Islet precursor cell (in vitro differentiated cells): ENCODE measurements at places on chromosomes 16 and 17.

GRCh38 chr17:10067446-10068143, 130.8 kb downstream of the GAS7 start:
- peak; percentile 75 for DNase-seq

DNA sequence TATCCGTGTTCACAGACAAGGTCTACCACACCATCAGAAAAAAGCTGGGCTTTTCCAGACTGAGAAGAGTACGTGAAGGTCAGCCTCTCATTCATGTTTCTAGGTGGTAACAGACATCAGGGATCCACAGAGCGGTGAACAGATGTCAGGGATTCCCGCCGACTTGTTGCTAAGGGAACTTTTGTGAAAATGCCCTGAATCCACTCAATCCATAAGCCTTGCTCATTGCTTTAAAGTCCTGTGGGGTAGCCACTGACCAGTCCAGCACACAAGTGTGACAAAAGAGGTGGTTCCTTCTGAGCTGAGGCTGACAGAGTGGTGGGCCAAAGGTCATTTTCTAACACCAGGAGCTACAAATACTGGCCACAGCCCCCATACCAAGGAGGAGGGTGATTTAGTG, 5.9 kb downstream of the GAS7 start:
- DNase-seq = no peak

DNA sequence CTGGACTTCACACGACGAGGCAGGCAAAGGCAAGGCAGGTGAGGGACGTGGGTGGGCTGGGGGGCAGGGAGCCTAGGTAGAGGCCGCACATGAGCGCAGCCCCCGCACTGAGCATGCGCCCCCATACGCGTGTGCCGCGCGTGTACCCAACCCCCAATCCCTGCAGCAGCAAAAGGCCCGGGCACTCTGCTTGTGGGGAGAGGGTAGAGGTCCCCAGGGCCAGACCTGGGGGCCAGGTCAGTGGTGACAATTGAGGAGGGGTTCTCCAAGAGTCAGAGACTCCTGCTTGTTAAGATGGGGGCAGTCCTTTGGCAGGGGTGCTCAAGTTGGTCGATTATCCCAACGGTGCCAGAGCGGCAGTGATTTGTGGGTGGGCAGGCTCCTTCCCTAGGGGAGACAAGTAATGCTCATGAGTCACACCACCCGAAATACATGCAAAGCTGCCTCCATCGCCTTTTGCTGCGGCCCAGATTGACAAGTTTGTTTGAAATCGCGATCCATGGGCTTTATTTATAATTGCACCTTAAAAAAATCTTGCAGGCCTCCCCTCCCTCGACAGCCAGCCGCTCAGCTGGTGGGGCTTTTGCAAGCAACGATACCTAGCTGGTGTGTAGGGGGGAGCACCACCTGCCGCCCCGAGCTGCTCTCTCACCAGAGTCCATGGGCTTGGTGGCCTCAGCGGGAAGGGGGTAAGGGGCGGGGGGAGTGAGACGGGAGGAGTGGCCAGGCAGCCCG, 1.1 kb upstream of the GIT1 start:
- DNase-seq = no peak

DNA sequence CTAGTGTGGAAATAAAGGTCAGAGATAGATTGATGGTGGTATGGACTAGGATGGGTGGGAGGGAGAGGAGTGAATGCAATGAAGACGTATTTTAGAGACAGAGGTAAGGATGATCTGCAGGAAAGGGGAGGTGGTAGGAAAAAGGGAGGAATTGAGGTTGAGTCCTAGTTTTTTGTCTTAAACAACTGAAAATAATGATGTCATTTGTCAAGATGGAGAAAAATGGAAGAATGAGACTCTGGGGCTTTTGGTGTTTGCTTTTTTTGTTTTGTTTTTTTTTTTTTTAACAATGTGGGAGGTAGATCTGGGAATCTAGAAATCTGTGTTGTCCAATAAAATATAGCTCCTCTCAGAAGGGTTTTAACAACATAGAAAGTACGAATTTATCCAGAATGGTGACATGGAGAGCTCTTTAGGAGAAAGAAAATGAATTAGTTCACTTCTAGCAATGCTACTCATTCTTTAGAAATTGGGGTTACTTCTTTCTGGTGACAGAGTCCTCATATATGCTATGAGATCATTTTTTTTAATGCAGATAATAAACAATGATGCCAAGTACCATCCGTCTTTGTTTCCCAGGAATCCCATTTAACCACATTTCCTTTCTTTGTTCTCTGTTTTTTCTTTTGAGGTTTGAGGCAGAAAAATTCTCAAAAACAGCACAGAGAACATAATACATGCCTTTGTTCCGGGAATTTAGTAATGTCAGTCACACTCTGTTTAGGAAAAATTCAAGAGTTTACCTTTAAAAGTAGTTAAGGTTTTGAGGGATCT, 225.3 kb upstream of the COX10 start:
- no peak for DNase-seq

GRCh38 chr16:53803451-53803850, 99.5 kb downstream of the FTO start:
- DNase-seq = no peak

DNA sequence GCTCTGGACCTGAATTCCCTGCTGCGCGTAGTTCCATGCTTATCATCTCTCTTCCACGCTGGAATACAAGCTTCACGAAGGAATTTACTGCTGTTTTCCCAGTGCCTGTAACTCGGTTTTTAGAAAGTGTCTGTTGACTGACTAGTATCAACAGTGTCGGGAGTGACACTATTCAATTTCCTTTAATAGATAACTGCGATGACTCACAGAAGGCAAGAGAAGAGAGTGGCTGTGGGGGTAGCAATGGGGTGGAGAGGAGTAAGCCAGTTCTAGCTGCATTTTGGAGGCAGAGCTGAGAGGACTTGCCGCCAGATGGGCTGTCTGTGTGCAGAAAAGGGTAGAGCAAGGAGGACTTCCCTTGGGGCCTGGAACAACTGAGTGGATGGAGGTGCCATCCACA, 25.2 kb downstream of the B4GALNT2 start:
- DNase-seq = peak; percentile 69

DNA sequence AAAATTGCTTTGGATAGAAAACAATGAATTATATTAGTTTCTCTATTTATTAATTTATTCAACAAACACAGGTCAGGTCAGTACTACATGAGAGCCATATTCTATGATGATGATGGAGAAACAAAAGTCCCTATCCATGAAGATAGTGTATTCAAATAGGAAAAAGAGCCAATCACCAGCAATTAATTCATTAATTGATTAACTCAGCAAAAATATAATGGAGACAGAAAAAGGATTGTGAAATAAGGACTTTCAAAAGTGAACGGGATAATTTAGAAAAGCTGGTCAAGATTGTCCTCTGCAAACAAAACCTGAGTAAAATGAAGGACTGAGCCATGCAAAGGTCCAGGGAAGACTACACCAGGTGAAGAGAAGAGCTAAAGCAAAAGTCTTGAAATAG, 1517.7 kb upstream of the CDH8 start:
- DNase-seq = no peak

DNA sequence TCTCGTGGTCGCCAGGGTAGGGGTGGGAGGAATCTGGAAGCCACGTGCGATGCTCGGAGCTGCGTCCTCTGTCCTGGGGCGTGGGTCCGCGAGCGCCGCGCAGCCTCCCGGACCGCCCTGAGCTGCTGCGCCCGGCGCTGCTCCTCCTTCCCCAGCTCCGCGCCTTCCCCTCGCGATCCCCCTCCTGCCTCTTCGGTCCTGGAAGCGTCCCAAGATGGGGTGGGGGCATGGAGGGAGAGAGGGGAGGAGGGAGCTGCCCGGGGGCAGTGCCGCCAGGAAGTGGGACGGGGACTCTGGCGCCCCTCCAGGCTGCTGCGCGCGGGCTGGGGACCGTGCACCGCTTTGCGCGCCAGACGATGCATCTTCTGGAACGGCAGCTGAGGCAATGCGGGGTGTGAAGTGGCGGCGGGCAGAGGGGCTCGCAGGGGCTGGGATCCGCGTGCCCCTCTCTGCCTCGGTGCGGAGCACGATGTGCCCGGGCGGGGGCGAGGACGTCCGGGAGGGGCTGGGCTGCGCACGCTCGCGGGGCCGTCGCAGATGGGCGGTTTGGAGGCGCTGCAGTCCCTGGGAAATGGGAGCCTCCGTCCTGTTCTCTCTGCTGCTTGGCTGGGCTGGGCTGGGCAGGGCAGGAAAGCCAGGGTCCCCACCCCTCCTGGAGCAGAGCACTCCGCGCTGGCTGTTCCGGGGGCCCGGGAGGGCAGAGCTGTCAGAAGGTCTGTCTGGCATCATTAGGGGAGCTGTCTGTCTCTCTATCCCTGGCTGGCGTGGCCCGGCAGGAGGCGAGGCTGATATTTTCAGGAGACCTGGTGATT, 388.0 kb downstream of the SEC14L1 start:
- peak; percentile 84 for DNase-seq

- DNase-seq = no peak
Observed at GRCh38 chr17:9810100-9810949, 11.6 kb downstream of the GSG1L2 start.

DNA sequence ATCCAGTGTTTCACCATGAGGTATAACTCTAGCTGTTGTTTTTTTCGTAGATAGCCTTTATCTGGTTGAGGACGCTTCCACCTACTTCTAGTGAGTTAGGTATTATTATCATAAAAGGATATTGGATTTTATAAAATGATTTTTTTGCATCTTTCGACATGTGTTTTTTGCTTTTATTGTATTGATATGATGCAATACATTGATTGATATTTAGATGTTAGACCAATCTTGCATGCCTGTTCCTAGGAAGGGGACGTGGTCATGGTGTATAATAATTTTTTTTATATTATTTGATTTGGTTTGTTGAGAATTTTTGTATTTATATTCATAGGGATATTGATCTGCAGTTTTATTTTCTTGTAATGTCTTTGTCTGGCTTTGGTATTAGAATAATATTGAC, 193.3 kb downstream of the HS3ST3B1 start:
- no peak for DNase-seq

- DNase-seq = no peak
Observed at GRCh38 chr17:76296186-76296585, 11.9 kb downstream of the QRICH2 start.

- peak; percentile 41 for DNase-seq
Observed at GRCh38 chr16:2095918-2096582, 39.6 kb downstream of the PKD1 start.

GRCh38 chr16:86994651-86995171, 322.5 kb downstream of the C16orf95 start:
- DNase-seq = peak; percentile 96

DNA sequence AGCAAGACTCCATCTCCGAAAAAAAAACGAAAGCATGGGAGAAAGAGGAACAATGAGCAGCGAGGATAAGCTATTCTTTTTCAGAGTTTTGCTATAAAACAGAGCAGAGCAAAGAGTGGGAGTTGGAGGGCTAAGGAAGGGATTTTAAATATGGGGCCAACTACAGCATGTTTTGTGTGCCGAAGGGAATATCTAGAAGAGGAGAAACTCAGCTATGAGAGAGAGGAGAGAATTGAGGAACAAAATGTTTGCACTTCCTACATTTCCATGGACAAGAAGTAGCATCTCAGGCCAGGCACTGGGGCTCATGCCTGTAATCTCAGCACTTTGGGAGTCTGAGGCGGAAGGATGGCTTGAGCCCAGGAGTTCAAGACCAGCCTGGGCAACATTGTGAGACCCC, 13.1 kb upstream of the GRB2 start:
- no peak for DNase-seq

DNA sequence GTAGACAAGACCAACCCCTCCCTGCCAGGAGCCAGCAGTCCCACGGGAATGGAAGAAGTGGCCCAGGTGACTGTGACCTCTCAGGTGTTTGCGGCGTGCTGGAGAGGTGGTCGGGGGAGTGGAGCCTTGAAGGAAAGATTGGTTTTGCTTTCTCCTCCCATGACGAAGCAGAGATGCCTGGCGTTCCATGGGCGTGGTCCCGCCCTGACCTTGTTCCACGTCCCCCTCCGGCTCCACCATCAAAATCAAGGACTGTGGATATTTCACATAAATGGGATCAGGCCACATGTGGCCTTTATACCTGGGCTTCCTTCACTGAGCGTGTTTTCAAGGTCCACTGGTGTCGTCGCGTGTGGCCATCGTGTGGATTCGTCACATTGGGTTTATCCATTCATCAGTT, 270.6 kb upstream of the TNRC6C start:
- peak; percentile 43 for DNase-seq

- DNase-seq = no peak
Observed at GRCh38 chr16:85650135-85650843, 37.2 kb downstream of the GSE1 start.

- peak; percentile 85 for DNase-seq
Observed at GRCh38 chr16:7209598-7209997, 123.0 kb upstream of the RBFOX1 start.

GRCh38 chr16:87830673-87831420, 38.5 kb downstream of the SLC7A5 start:
- no peak for DNase-seq

- no peak for DNase-seq
Observed at GRCh38 chr16:61233713-61234112, 802.5 kb downstream of the CDH8 start.

DNA sequence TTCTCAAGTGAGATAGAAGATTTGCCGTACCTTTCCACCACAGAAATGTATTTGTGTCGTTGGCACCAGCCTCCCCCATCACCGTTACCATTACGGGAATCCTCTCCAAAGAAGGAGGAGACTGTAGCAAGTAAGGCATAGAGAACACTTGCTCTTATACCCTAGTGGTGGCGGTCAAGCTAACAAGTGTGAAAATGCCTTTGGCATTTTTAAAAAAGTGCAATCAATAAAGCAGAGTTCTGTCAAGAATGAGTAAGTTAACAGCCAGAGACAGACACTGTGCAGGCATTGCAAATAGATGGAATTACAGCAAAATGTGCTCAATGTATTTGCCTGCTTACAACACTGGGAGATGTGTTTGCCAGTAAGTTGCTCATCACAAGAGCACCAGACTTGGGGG, 7.7 kb downstream of the MSL1 start:
- DNase-seq = no peak

DNA sequence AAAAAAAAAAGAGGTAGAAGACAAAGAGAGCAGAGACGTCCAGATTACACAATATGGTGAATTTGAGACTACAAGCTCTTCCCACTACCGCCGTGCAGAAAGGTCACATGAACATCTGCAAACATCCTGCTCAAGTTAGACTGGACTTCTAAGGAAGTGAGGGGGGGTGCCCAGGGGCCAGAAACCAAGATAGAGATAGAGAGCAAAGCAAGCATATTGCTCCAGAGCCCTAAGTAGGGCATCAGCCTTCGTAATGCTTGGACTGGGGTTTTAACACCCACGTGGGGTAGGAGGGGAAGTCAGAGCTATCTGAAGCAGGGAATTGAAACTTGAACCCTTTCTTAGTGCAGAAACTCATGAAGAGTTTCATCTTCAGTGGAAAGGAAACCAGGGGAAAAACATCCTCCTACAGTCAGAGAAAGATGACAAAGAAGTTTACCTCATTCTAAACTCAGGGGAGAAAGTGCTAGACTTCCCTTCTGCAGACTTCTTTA, 8.7 kb downstream of the CLEC19A start:
- no peak for DNase-seq

GRCh38 chr16:55663225-55663624, 7.4 kb downstream of the SLC6A2 start:
- no peak for DNase-seq

- DNase-seq = no peak
Observed at GRCh38 chr17:73194514-73195222, 1.8 kb downstream of the COG1 start.

- no peak for DNase-seq
Observed at GRCh38 chr17:47243737-47244598, 9.7 kb upstream of the ITGB3 start.

GRCh38 chr17:20191056-20191455, 181.9 kb downstream of the SPECC1 start:
- DNase-seq = no peak
